ENCODE measurements at places on chromosomes 4 and X. TPM values are rescaled to one million over a fixed set of nuclear protein-coding genes. Genes with fewer than 3 reads are reported as not detected.

DNA sequence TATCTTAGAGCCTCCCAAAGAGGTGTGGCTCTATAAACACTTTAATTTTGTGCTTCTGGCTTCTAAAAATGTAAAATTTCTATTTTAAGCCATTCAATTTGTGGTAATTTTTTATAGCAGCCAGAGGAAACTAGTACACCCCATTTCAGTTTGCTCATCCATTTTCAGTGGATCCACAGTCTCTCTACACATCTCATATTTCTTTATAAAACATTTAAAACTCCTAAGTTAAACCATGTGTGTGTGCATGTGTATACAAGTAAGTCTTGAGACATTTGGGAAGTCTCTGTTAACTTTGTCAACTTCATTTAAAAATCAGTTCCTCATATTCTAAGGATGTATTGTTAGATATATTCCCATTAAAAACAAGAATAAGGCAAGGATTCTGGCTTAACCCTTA, 273.2 kb downstream of the IL15 start:
- DNase-seq: no peak

DNA sequence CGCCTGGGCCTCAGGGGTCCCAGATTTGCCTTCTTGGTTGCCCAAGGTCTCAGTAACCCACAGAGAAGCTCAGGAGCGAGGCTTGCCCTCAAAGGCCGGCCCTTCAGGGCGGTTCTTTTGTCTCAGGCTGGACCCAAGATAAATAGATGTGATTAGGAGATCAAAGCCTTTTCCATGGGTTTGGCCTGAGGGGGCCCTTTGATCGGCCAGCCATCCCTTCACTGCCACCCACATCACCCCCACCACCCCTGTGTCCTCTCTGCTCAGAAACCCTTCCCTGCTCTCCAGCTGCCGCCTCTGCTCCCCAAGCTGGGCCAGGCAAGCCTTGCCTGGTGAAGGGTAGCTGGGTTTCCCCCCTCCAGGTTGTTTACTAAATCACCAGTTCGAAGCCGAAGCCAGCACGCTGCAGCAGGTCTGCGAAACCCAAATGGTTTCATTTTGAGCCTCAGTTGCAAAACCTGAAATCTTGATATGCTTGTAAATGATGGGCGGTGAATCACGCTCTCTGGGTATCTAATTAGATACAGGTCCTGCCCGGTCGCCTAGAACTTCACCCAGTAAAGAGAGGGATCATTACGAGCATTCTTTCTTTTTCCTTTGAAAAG, 202.6 kb upstream of the BCOR start:
- DNase-seq: no peak

DNA sequence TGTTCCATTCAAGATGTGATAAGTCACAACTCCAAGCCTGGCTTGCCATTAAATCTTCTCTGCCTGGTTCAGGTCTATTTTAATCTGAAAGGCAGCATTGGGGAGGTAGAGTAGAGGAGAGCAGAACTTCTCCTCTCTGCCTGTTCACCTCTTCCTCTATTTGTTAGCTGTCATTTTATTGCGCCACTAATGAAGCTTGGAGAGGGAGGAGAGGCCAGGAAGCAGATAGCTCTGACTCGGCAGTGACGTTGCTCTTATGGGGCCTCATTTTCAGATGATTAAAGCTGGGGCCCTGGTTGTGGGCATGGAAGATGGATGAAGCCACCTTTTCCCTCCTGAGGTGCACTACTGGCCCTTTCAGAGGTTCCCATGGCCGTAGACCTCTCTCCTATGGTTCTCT, 207.3 kb downstream of the MID1IP1 start:
- DNase-seq: peak; percentile 34

DNA sequence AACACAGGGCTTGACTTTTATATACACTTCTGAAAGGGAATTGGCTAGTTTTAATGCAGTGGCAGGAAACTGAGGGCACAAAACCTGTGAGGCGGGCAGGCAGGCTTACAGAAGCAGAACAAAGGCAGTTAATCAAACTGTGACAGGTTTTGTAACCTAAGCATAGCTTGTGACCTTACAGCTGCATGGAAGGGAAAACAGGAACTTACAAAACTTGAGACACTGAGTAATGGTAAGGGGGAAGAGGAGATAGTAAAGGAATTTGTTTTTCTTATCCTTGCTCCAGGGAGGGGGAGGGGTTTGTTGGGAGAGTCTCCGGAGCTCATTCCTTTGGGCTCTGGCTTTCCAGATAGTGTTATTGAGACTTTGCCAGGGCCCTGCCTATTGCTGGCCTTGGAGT, 55.6 kb downstream of the SLITRK4 start:
- DNase-seq: no peak

GRCh38 chr4:106367072-106367471, 1.5 kb downstream of the GIMD1 start:
- DNase-seq: no peak

DNA sequence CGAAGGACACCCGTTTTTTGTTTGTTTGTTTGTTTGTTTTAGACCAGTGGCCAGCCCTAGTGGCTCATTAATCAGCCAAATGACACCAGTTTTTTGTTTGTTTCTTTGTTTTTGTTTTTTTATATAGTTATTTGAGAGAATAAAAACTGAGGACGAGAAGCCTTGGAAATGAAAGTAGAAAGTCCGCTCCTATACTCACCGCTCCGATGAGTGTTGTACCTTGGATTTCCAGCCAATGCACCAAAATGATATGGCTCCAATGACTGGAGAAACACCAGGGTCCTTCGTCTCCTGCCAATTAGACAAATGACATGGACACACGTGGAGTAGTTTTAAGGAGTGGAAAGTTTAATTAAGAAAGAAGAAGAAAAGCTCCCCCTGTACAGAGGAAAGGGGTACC, 87.9 kb downstream of the ZXDA start:
- DNase-seq: no peak

GRCh38 chr4:47736555-47736954, 101.3 kb downstream of the CORIN start:
- no peak for DNase-seq

- peak; percentile 67 for DNase-seq
Observed at GRCh38 chr4:101114936-101115372, 232.4 kb downstream of the PPP3CA start.

GRCh38 chrX:45001048-45001447, 128.1 kb downstream of the KDM6A start:
- peak; percentile 8 for DNase-seq

GRCh38 chrX:152074163-152074562, 64.2 kb downstream of the MAGEA10 start:
- no peak for DNase-seq

DNA sequence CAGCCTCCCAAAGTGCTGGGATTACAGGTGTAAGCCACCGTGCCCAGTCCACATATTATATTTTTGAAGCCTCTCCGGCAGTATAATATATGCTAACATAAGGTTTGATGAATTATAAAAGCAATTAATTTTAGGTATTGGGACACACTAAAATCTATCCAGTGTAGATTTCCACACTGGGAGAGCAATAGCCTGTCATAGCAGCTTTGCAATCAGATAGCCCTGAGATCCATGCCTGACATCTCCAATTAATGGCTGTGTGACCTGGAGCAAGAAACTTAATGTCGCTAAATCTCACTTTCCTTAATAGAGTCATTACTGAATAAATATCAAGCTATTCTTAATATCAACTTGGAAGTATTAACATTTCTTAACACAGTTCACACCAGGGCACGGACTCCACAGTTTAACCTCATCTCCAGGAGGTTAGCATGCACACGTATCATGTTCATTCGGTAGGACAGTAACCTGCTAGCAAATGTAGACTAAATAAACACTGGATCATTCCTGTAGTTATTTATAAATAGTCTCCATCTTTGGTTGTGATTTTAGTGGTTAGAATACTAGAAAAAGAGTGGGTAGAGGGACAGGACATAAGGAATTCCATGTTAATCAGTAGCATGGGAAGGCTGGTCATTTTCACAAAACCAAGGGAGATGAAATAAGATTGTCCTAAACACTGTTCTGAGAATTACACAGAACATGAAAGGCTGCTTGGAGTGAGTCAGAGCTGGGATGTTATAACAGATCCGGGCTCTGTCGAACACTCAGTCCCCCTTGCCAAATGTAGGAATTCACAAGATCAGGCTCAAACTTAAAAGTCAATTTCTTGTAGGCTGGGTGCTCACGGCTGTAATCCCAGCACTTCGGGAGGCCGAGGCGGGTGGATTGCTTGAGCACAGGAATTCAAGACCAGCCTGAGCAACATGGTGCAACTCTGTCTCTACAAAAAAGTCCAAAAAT, 254.7 kb downstream of the PALLD start:
- peak; percentile 24 for DNase-seq

DNA sequence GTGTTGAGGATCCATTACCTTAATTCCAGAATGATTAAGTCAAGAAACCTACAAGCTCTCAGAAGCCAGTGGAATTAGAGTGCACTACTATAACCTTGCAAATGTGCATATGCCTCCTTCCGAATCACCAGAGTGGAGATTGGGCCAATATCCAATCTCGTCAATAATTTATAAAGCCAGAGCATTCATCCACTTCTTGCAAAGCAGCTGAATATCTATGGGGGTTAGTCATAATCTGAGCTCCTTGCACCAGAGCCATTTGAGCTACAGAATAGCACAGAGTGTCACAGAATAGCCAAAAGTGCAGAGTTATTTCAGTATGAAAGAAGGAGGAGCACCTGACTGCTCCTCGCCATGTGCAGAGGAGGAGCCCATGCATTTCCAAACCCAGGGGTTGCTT, 69.2 kb upstream of the MTM1 start:
- no peak for DNase-seq

DNA sequence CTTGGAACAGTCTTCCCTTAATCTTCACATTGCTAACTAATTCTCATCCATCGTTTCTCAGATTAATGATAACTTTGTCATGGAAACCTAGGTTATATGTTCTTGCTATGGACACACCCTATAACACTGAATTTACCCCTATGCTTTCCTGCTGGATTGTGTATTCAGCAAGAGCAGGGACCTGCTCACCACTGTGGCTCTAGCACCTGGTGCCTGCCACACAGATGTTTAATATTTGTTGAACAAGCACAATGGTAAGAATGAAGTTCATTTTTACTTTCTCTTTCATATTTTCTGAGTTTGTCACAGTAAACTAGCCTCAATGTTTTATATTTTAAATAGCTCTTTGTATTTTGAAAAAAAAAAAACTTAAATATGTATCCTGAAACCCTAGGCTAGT, 734.0 kb upstream of the DIAPH2 start:
- no peak for DNase-seq

DNA sequence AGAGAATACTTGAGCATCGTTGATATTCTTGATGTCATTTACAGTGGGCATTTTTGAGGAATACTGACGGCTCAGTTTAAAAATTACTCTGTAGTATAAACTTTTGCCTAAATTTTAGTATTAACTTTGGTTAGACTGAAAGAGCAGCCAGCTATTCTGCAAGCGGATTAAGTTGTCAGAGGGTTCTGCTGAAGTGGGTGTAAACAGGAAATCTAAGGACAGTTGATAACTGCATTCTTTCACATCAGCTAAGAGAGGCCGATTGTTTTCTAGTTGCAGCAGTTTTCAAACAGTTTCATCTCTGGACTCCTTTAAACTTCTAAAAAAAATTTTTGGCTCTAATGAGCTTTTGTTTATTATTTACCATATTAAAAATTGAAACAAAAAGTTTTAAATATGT, 149.6 kb downstream of the RAPGEF2 start:
- DNase-seq: no peak

DNA sequence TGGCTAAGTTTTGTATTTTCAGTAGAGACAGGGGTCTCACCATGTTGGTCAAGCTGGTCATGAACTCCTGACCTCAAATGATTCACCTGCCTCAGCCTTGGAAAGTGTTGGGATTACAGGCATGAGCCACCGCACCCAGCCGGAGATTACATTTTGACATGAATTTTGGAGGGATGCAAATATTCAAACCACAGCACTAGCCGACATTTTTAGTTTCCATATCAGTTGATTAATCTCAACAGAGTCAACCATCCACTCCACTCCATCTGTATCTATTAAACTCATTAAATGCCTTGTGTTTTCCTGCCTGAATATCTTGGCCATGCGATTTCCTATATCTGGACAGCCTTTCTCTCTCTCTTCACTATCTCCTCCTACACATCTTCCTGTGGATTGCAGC, 64.1 kb upstream of the PDGFRA start:
- DNase-seq: no peak

GRCh38 chr4:185189606-185190305, 14.0 kb downstream of the CFAP97 start:
- DNase-seq: no peak

DNA sequence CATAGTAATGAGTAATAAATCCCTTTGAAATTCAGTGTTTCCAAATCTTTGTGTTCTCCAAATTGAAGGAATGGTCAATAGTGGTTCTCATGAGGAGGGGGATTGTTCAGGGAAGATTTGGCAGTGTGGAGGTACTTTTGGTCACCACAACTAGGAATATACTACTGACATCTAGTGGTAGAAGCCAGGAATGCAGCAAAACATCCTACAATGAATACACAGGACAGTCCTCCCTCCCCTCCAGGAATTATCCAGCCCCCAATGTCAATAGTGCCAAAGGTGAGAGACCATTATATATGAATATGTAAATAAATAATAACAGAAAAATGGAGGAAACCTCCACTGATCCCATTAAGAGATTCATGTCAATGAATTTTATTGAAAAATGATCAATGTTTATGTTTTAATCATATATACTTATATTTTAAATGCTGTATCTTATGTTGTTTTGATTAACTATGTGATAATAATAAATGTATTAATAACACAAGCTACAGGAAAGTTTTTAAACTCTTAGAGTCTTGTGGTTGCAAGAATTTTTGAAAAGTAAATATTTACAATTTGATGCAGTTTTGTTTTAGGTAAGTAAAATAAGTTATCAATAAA, 14.4 kb upstream of the FAM9A start:
- DNase-seq: peak; percentile 35

DNA sequence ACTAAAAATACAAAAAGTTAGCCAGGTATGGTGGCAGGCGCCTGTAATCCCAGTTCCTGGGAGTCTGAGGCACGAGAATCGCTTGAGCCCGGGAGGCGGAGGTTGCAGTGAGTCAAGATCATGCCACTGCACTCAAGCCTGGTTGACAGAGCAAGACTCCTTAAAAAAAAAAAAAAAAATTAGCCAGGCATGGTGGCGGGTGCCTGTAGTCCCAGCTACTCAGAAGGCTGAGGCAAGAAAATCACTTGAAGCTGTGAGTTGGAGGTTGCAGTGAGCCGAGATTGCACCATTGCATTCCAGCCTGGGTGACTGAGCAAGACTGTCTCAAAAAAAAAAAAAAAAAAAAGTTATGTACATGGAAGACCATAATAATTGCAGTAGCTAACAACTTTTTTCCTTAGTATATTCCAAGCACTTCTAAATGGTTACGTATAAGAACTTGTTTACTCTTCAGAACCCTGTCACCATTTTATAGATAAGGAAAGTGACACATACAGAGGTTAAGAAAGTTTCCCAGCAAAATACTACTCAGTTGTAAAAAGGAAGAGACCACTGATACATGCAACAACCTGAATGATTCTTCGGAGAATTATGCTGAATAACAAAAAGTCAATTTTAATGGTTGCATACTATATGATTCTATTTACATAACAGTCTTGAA, 24.5 kb downstream of the RUFY3 start:
- DNase-seq: peak; percentile 42

GRCh38 chrX:94545722-94546121, 871.7 kb downstream of the FAM133A start:
- DNase-seq: peak; percentile 73

Gene PDZD4
- total RNA-seq: under 0.01 TPM

Gene NCBP2L
- total RNA-seq: not detected

Gene TMEM31
- not detected for total RNA-seq

Gene CCNI
- total RNA-seq: 181 TPM

Gene TLR6
- total RNA-seq: 0.26 TPM

Gene KLF3
- total RNA-seq: 41.9 TPM

Gene SHISA3
- not detected for total RNA-seq

Gene SCML2
- 0.79 TPM for total RNA-seq

Gene CORIN
- 0.38 TPM for total RNA-seq

Gene CACNA1F
- under 0.01 TPM for total RNA-seq

Gene ABCG2
- under 0.01 TPM for total RNA-seq

Gene NEIL3
- total RNA-seq: 0.90 TPM

Measured in bronchial epithelial cell (primary cell).